ENCODE measurements at places on chromosomes 4 and X.

DNA sequence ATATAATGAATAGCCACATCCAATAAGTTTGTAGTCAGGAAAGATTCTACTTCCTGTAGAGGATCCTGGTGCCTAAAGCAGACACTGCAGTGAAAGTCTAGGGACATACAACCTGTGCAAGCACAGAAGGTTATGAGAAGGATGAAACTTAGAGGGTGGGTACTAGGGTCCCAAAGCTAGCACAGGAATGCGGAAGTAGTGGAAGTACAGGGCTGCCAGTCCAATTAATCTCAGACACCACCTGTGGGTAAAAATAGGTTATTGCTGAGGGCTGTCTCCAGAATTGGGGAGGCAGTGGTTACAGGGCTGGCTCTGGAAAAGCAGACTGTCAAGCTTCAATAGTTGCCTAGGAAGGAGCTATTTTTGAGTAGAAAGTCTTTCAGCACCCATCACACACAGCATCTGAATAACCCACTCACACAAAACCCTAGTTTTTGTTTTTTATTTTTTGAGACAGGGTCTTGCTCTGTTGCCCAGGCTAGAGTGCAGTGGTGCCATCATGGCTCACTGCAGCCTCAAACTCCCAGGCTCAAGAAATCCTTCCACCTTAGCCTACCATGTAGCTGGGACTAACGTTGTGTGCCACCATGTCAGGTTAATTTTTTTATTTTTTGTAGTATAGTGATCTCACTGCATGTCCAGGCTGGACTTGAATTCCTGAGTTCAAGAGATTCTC is 50.8 kb upstream of the ELF2 start:
- DNase-seq, result no peak

- DNase-seq, result no peak
These were observed 28.3 kb upstream of the AMELX start for GRCh38 chrX:11264925-11265324.

GRCh38 chr4:113476800-113477199 is 284.7 kb downstream of the CAMK2D start:
- peak; percentile 27 for DNase-seq

- DNase-seq, result no peak
These were observed 567.4 kb downstream of the INPP4B start for GRCh38 chr4:142278663-142279062.

GRCh38 chrX:111284631-111285293 is 14.5 kb upstream of the CAPN6 start:
- DNase-seq, result no peak

GRCh38 chr4:38495446-38495845 is 168.6 kb upstream of the KLF3 start:
- no peak for DNase-seq

DNA sequence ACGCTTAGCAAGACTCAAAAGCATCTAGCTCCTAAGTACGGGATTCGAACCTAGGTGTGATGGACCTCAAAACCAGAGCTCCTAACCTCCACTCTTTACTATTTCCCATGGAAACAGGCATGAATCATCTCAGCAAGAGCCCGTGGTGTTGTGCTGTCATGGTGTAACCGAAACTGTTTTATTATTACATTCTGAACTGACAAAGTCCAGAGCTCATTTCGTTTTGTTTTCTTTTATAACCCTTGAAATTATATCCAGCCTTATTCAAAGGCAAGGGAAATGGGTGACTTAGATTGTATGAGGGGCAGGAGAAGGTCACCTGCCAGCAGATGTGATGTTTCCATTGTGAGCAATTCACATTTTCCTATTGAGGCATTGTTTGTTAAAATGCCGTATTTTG is 301.1 kb downstream of the FRMPD4 start:
- DNase-seq, result no peak

DNA sequence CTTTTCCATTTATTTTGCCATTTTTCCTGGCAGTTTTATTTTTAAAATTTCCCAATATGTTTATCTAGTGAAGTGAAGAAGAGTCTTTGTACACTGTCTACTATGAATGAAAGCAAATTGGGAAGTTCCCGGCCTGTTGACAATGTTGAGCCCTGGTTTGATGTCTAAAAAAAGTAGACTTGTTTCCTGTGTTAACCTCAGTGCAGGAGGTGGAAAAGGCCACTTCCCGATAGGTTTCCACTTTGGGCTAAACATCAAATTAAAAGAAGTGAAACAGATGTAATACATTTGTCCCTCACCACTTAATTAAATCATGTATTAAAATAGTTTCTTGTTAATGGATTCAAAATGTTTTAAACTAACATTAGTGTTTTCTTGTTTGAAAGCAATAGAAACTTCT is 30.0 kb downstream of the BBS12 start:
- no peak for DNase-seq

GRCh38 chrX:47247999-47248320 is 15.2 kb downstream of the USP11 start:
- DNase-seq, result no peak

GRCh38 chr4:6938647-6939271 is 29.1 kb downstream of the TBC1D14 start:
- DNase-seq, result no peak

DNA sequence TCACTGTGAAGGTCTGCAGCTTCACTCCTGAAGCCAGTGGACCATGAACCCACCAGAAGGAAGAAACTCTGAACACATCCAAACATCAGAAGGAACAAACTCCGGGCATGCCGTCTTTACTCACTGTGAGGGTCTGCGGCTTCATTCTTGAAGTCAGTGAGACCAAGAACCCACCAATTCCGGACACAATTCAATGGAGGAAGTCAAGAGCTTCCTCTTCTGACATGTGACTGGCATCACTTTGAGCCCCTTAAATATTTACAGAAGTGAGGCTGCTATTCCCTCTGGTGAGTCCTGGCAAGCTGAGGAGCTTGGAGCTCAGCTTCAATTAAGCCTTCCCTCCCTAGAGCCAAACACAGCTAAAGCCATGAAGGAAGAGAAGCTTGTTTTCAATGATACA is 103.5 kb upstream of the SRD5A3 start:
- DNase-seq, result no peak

DNA sequence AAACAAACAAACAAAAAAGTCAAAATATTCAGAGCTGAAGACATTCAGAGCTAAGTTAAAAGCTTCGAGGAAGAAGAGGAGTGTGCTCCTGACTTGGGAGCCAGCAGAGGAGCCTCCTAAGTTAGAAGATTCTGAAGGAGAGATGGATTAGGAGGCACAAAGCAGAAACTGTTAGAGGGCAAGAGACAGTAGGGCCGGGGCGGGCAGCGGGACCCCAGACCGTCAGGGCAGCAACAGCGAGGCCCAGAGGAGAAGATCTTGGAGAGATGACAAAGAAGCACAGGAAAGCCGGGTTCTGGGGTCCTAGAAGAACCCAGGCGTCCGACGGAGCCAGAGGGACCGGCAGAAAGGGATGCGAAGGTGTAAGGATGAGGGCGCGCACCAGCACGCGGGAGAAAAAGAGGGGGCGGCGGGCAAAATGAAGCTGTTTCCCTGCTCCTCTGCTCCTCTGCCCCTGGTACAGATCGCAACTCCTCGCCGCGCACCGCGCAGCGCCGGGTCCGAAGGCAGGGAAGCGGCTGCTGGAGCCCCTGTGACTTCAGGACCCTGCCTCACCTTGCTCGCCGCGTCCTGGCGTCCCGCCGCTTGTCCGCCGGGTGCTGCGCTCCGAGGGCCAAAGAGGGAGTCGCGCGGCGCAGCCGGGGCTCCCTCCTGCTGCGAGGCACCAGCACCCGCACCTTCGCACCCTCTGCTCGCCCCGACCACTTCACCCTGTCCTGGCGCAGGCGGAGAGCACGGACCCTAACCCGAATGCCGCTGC is 477 bp downstream of the KLHL13 start:
- no peak for DNase-seq

- DNase-seq, result peak; percentile 31
These were observed 772 bp upstream of the WNK3 start for GRCh38 chrX:54358424-54359211.
